ENCODE measurements at places on chromosomes 4 and X.

DNA sequence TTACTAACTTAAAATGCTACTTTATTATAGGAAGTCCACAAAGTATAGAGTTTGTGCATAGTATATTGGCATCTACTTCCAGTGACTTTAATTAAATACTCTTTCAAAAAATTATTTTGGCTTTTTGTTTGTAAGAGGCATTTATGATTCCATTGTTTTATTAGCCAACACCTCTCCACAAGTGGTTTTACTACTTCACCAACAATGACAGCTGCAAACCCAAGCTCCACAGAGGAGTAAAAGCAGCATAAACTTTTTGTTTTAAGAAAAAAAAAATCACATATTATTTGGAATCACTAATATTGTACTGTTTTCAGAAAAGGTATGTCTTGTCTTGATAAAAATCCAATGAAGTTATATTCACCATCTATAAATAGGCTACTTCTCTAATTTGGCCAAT is 88.5 kb downstream of the FIP1L1 start:
- DNase-seq, result no peak

DNA sequence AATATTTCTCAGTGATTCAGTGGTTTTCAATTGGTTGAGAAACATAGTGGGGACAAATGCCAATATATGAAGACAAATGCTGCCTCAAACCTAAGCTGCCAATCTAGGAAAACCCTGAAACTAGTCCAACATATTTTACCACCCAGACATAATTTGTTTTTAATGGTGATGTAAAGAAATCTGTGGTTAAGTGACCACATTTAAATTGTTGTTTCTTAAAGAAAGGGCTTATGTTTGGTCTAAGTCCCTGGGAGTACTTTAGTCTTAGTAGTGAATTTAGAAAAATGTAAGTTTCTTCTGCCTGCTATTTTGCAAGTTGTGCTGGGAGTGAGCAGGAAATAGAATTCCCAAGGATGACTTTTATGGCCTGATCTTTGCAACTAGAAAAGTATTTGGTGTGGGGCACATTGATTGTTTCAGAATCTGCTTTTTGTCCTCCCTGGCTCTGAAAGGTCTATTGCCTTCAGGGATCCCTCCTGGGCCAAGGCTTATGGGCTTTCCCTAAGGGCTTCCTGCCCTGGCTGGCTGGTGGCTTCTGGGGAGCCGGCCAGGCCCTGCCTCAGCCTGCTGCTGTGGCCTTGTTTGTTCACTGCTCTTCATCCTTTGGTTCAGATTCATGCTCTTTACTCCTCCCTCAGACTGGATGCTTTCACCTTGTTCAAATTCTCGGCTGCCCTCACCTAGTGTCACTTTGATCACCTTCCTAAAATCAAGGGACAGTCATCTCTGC is 169.8 kb upstream of the JADE1 start:
- no peak for DNase-seq

- DNase-seq, result no peak
Observed at GRCh38 chrX:40120838-40121580, 23.3 kb upstream of the BCOR start.

DNA sequence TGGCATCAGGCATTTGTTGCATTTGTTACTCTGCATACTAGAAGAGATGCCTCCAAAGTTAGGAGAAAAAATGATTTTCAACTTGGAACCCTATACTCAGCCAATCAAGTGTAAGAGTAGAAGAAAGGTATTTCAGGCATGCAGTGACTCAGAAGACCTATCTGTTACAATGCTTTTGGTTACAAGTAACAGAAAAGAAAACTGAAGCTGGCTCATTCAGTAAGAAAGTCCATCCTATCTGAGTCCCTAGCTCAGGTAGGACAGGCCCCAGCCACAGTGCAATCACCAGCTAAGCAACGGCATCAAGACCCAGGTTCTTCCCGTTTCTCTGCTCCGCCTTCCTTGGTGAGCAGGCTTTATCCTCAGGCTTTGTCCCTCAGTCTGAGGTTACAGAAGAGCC is 23.3 kb downstream of the MECP2 start:
- DNase-seq, result no peak

GRCh38 chrX:155757046-155757759 is 123.9 kb upstream of the VAMP7 start:
- DNase-seq, result no peak
